ENCODE measurements at places on chromosomes 1 and 21.

GRCh38 chr1:108016451-108016920 lies 51.5 kb upstream of the VAV3 start:
- DNase-seq: no peak

DNA sequence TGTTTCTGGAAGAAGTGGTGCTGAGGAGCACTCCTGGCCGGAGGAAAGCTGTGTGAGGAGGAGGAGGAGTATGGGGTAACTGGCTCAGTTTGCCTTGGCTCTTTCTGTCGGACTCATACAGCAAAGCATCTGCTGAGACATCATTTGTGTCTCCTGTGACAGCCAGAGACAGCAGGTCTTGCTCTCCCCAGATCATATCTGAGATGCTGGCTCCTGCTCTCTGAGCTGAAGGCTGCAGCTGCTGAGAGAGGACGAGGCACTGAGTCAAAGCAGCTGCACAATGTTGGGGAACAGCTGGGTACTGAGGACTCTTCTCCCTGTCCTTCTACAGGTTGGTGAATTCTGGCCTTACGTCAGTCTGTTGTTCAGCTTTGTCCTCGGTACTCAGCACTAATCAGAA lies 14.3 kb downstream of the OR2B11 start:
- DNase-seq: no peak

- DNase-seq: no peak
Measured at GRCh38 chr1:19844731-19845495, 29.8 kb upstream of the RNF186 start.

GRCh38 chr1:211653293-211653692 lies 22.1 kb downstream of the NEK2 start:
- no peak for DNase-seq

Data from lung (tissue), 17 donors.